ENCODE measurements at places on chromosomes 3 and 15.

GRCh38 chr3:72661115-72661457 lies 187.2 kb downstream of the SHQ1 start:
- DNase-seq = no peak

GRCh38 chr3:10637342-10637741 lies 132.0 kb upstream of the ATP2B2 start:
- DNase-seq = no peak

- no peak for DNase-seq
Observed at GRCh38 chr3:157285966-157286365, 126.0 kb upstream of the CCNL1 start.

- no peak for DNase-seq
Observed at GRCh38 chr15:90451053-90451850, 63.2 kb downstream of the IQGAP1 start.

DNA sequence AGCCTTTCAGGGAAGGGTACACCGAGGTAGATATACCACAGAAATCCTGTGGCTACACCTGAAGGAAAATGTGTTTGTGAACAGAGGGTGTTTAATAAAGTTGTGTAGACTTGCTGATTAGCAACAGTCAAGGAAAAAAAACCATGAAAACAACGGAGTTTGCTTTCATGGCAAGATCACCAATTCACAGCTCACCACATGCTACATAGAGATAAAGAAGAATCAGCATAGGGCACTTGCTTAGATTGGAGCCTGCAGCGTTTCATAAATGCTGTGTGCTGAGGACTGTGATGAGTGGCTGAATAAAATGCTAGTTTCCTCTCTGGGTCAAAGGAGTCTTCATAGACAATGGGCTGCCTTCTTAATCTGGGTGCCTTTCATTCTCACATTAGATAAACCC lies 257.6 kb downstream of the SLC9A9 start:
- no peak for DNase-seq

GRCh38 chr3:158718490-158719170 lies 13.6 kb downstream of the RARRES1 start:
- peak; percentile 78 for DNase-seq

- no peak for DNase-seq
Observed at GRCh38 chr15:31477301-31477700, 150.7 kb downstream of the KLF13 start.

- no peak for DNase-seq
Observed at GRCh38 chr3:71444861-71445259, 138.7 kb downstream of the FOXP1 start.

DNA sequence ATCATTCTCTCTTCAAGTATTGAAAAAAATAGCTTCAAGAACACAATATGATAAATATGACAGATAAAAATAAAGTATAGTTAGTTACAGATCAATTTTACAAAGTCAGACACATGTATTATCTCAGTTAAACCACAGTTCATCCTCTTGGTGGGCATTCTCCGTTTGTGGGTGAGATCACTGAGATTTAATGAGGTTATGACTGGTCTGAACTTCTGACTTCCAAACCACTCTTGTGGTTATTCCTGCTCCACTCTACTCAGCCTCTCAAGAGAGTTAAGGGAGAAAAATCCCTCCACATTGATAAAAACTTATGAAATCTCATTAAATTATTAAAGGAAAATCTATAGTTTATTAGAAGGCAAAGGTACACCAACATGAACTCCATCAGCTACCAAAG lies 229.9 kb upstream of the LRTM1 start:
- DNase-seq = no peak

DNA sequence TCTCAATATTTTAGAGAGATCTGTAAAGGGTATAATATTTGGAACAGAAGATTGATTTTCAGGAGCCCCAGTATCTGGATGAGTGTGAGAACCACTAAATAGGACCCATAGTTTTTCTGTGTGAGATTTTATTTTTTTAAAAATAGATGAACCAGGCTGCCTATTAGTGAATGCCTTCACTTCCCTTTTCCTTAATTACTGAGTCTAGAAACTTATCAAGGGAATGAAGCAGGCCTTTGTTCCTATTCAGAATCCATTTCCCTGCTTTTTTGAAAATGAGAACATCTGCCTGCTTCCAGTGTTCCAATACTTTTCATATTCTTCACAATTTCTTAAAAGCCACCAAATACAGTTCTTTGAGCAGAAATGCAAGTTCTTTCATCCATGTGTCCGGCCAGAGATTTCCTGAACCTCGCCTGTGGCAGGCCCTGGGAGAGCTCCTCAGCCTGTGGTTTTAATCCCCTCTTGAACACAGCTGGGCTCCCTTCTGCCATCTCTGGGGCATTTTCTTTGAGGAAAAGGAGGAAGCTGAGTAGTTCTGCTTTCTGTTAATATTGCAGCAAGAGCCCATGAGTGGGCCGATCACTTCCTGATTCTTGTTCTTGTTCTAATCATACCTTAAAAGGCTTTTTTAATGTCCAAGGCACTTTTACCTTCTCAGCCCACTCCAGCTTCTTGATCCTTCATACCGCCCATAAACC lies 4.7 kb downstream of the EHD4 start:
- DNase-seq = no peak

DNA sequence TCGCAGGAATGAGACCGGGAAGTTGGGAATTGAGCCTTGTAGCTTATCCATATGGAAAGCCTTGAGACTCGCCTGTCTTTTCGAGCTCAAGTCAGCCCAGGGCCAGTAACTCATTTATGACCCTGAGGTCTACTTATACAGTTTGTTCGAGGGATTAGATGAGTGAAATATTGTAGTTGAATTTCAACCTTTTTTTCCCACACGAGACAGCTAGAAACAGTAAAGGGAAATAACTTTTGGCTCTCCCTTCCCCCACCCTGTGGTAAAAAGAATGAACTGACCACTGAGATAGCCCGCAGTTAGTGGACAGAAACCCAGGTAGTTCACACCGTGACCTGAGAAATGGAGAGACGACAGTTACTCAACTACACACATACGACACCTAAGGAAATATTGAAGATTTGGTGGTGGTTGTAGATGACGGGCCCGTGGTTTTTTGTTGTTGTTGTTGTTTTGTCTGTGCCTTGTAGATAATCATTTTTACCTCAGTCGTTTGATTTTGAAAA lies 841 bp downstream of the EIF3J start:
- DNase-seq = no peak

GRCh38 chr3:171256445-171257250 lies 203.6 kb downstream of the TNIK start:
- DNase-seq = no peak

DNA sequence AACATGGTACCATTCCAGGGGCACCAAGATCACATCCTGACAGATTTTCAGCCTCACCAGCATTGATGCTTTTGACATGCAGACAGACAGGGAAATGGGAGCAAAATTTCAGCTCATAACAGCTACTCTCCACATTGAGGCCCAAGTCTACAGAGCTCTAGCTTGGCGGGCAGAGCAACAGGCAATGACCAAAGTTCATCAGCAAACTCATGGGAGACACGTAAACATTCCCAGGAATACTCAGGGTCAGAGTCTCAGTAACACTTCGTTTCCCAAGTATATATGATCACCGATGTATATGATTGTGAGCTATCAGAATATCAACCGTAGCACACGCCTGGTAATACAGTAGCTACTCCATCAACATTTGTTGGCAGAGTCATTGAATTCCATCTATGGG lies 59.2 kb upstream of the SLC24A5 start:
- DNase-seq = no peak

- DNase-seq = no peak
Observed at GRCh38 chr3:184227481-184227935, 1.9 kb upstream of the VWA5B2 start.

DNA sequence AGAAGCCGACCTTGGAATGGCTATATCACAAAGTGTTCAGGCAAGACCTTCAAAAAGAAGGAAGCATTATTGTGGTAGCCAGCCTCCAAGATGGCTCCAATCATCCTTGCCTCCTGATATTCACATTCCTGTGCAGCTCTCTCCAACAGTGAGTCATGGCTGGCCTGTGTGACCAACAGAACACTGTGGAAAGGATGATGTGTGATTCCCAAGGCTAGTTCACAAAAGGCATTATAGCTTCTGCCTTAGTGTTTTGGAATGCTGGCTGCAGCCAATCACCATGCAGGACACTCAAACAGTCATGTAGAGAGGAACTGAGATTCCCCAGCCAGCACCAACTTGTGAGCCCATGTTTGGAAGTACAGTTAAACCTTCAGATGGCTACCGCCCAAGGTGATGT lies 102.6 kb downstream of the EFL1 start:
- no peak for DNase-seq

GRCh38 chr3:129529436-129530210 lies 1.2 kb downstream of the RHO start:
- no peak for DNase-seq

- no peak for DNase-seq
Observed at GRCh38 chr3:60770532-60770931, 480.7 kb downstream of the FHIT start.

DNA sequence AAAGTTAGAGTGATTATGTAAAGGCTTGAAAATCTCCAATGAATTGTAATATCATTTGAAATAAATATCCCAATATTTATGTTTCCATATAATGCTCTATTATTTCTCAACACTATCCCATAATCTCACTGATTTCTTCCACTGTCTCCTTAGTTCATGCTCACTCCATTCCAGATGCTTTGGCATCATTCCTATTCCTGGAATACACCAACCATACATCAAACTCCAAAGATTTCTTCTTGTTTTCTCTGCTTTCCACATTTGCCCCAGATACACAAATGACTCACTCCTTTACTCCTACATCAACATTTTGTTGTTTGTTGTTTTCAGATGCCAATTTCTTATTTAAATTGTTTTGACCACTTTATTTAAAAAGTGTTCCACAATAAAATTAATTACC lies 1390.8 kb downstream of the ZPLD1 start:
- no peak for DNase-seq

DNA sequence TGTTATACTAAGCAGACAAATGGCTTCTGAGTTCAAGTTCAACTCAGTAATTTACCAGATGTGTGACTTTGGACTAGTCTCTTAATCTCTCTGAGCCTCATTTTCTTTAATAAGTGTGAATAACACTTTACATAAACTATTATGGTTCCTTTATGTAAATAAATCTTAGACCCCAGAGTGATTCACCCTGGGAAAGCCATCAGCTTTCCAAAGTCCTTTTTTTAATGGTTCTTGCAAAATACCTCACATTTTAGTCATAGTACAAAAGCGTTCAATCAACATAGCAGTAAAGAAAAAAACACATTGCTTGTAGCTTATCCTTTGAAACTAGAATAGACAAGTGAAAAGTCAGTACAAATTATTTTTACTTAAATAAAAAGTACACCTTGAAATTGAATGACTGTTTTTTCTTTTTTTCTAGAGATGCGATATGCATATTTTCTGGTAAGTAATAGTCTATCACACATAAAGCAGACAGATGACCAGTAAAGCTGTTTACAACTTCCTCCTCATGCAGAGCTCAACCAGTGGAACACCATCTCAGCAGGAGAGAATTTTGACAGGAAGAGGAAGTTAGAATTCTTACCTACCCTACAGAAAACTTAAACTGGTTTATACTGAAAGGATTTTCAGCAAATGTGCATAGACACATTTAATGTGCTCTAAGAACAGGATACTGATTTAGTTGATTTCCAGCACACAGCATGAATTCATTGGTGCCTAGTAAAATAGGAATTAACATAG lies 123.0 kb upstream of the AGBL1 start:
- DNase-seq = no peak

DNA sequence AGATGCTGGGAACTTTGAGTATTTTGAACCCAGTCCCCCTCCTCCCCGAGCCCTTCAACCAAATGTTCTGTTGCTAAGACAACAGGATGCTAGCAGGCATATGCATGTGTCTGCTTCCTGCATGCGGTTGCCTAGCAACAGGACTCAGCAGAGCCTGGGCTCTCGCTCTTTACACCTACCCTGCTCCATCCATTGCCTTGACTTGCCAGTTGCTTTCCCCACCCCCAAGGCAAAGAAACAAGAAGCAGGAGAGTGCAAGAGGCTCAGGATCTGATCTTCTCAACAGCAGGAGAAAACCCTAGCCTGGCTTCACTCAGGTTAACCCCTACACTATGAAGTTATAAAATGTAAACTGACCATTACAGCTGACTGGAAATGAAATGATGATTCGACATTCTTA lies 393.0 kb downstream of the IGSF11 start:
- no peak for DNase-seq
